ENCODE measurements at places on chromosomes 4 and X. TPM values are rescaled to one million over a fixed set of nuclear protein-coding genes. Genes with fewer than 3 reads are reported as not detected.

The PPA2 gene
- total RNA-seq: 88.9 TPM

The NPY2R gene
- total RNA-seq: 0.43 TPM

- no peak overlapping the region for H3K27ac ChIP-seq
- DNase-seq: no peak
- H3K4me3 ChIP-seq: no peak overlapping the region
- no peaks in the 10 kb centered on the region for H3K36me3 ChIP-seq
- no peaks in the 10 kb centered on the region for H3K4me1 ChIP-seq
- H3K27me3 ChIP-seq: peaks cover 7% of the 10 kb centered on the region
Observed at GRCh38 chr4:77263247-77263646, 106.2 kb downstream of the CCNG2 start.

- H3K27ac ChIP-seq: peak overlapping the region; percentile 61
- peaks cover 6% of the 10 kb centered on the region for H3K4me1 ChIP-seq
- no peak overlapping the region for H3K4me3 ChIP-seq
- no peak for DNase-seq
- H3K27me3 ChIP-seq: peaks cover 11% of the 10 kb centered on the region
Observed at GRCh38 chr4:53559021-53559620, 32.2 kb downstream of the LNX1 start.

DNA sequence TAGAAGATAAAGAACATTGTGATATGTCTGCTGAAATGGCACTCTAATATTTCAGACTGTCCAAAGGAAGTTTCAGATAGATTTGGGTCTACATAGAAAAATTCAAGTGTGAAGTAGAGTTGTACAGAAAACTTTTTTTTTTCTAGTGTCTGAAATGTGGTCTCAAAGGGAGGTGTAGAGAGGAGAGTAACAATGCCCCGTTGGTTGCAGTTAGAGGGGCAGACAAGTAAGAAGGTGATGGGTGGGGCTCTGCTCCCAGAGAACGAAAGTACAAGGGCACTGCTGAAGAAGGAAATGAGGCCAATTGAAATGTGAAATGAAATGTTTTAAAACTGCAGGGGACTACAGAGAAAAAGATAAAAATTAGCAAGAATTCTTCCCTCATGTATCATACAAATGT, 177.8 kb downstream of the BANK1 start:
- peaks cover 33% of the 10 kb centered on the region for H3K4me1 ChIP-seq
- no peaks in the 10 kb centered on the region for H3K36me3 ChIP-seq
- H3K4me3 ChIP-seq: peak overlapping the region; percentile 5
- DNase-seq: no peak
- H3K27me3 ChIP-seq: no peaks in the 10 kb centered on the region
- H3K27ac ChIP-seq: no peak overlapping the region

GRCh38 chr4:85681221-85681657, 206.3 kb downstream of the ARHGAP24 start:
- H3K4me3 ChIP-seq: no peak overlapping the region
- H3K4me1 ChIP-seq: peaks cover 12% of the 10 kb centered on the region
- H3K27ac ChIP-seq: no peak overlapping the region
- H3K27me3 ChIP-seq: no peaks in the 10 kb centered on the region
- no peak for DNase-seq
- H3K36me3 ChIP-seq: no peaks in the 10 kb centered on the region

GRCh38 chrX:47182106-47182700, 11.4 kb upstream of the UBA1 start:
- no peak overlapping the region for H3K27ac ChIP-seq
- H3K36me3 ChIP-seq: peaks cover 7% of the 10 kb centered on the region
- H3K4me3 ChIP-seq: no peak overlapping the region
- H3K27me3 ChIP-seq: no peaks in the 10 kb centered on the region
- no peak for DNase-seq

The ATP8A1 gene
- 10.3 TPM for total RNA-seq

GRCh38 chrX:70087857-70088630, 25.8 kb downstream of the OTUD6A start:
- no peak overlapping the region for H3K4me3 ChIP-seq
- H3K27me3 ChIP-seq: no peaks in the 10 kb centered on the region
- H3K27ac ChIP-seq: no peak overlapping the region
- H3K36me3 ChIP-seq: no peaks in the 10 kb centered on the region
- no peaks in the 10 kb centered on the region for H3K4me1 ChIP-seq

DNA sequence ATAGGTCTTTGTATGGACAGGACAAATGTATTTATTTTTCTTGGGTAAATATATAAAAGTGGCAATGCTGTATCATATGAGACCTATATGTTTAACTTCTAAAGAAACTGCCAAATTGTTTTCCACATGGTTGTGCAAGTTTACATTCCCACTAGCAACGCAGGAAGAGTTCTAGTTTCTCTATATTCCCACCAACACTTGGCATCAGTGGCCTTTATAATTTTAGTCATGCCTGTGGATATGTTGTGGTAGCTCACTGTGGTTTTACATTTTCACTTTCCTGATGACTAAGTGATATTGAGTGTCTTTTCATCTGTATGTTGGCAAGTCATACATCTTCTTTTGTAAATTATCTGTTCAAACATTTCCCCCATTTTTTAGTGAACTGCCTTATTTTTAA, 126.0 kb downstream of the EMCN start:
- H3K4me3 ChIP-seq: no peak overlapping the region
- H3K27me3 ChIP-seq: no peaks in the 10 kb centered on the region
- no peak for DNase-seq
- no peak overlapping the region for H3K27ac ChIP-seq
- no peaks in the 10 kb centered on the region for H3K36me3 ChIP-seq
- no peaks in the 10 kb centered on the region for H3K4me1 ChIP-seq

- H3K4me1 ChIP-seq: peaks cover 20% of the 10 kb centered on the region
- no peaks in the 10 kb centered on the region for H3K27me3 ChIP-seq
- no peak for DNase-seq
- H3K4me3 ChIP-seq: no peak overlapping the region
- H3K27ac ChIP-seq: no peak overlapping the region
Observed at GRCh38 chr4:173182403-173182802, 13.8 kb downstream of the GALNT7 start.

- H3K36me3 ChIP-seq: no peaks in the 10 kb centered on the region
- H3K4me1 ChIP-seq: peaks cover under 1% of the 10 kb centered on the region
- no peak overlapping the region for H3K4me3 ChIP-seq
- no peaks in the 10 kb centered on the region for H3K27me3 ChIP-seq
- no peak overlapping the region for H3K27ac ChIP-seq
Observed at GRCh38 chr4:8552581-8553205, 27.5 kb upstream of the GPR78 start.

DNA sequence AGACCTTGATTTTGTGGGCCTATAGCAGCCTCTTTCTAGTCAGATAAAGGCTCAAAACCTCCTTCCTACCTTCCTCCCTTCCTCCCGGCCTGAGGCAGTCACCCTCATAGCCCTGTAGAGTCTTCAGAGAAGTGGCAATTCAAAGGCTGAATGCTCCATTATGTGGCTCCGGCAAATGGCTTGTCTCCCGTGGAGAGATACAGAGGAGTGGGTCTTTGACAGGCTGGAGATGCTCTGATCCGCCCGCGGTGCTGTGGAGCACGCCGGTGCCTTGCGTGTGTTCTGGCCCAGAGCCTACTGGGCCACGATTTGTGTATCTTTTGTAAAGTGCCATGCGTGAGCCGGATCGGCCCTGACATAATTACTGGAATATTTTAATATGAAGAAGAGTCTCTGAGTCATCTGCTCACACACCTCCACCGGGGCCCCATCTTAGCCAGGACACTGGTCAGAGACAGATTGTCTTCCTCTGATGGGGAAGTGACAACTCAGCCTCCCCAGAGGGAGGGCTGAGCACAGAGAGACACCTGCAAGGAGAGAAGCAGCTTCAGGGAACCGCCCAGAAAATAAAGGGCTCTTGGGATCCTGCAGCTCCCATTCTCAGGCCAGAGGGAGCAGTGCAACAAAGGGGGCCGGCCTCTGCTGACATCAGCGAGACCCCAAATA, 88.7 kb downstream of the DCTD start:
- H3K27me3 ChIP-seq: peaks cover 15% of the 10 kb centered on the region
- H3K4me3 ChIP-seq: no peak overlapping the region
- H3K27ac ChIP-seq: no peak overlapping the region
- H3K4me1 ChIP-seq: peaks cover 24% of the 10 kb centered on the region
- no peaks in the 10 kb centered on the region for H3K36me3 ChIP-seq
- no peak for DNase-seq

The PNMA6F gene
- total RNA-seq: not detected

DNA sequence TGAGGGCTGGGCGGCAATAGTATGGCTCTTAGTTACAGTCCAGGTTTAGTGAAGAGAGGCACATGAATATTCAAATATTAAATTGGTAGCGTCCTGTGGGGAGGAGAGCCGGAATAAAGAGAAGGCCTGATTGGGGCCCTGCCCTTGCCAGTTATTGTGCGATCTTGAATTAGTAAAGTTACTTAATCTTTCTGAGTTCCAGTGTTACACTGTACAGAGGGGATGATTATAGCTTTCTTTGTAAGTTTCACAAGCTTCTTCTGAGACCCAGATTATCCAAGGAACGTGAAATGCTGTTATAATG, 1.2 kb downstream of the METAP1 start:
- no peaks in the 10 kb centered on the region for H3K27me3 ChIP-seq
- H3K36me3 ChIP-seq: peaks cover 8% of the 10 kb centered on the region
- peak overlapping the region; percentile 87 for H3K4me3 ChIP-seq
- DNase-seq: no peak

DNA sequence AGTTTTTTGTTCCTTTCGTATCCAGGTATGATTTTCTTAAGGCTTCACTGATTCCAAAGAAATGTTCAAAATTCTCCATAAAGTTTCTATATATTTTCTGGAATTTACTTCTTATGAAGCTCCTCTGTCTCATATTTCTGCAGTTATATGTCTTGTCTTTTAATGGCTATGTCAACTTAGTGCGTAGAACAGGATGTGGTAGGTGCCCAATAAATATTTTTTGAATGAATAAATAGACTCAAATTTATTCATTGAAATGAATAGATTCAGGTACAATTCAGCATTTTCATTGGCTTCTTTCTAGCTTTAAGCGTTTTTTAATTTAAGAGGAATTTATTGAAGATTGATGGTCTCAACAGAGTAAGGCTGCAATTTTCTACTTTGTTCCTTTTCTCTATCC, 231.9 kb upstream of the BOD1L1 start:
- no peaks in the 10 kb centered on the region for H3K27me3 ChIP-seq
- no peak for DNase-seq
- H3K36me3 ChIP-seq: peaks cover 5% of the 10 kb centered on the region
- no peak overlapping the region for H3K27ac ChIP-seq

The ANK2 gene
- 18.6 TPM for total RNA-seq

The SHISA3 gene
- total RNA-seq: 0.24 TPM

The CT45A2 gene
- not detected for total RNA-seq

DNA sequence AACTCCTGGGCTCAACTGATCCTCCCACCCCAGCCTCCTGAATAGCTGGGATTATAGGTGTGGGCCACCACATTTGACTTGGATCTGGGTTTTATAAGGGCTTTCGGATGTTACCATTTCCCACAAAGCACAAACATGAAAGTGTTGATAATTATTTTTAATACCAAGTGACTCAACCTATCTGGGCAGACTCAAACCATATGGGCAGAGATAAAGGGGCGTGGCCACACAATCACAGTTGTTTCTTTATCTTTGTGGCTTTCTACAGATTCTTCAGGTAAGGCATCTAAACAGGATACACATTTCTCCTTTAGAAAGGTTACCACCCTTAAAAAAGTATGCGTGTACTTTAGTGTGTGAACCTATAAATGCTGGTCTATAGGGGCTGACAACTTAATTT, 122.5 kb downstream of the ZNF827 start:
- peaks cover 12% of the 10 kb centered on the region for H3K4me1 ChIP-seq
- DNase-seq: no peak
- no peaks in the 10 kb centered on the region for H3K27me3 ChIP-seq
- H3K4me3 ChIP-seq: no peak overlapping the region

- no peak overlapping the region for H3K27ac ChIP-seq
- no peak for DNase-seq
- no peaks in the 10 kb centered on the region for H3K27me3 ChIP-seq
- H3K4me1 ChIP-seq: no peaks in the 10 kb centered on the region
- no peak overlapping the region for H3K4me3 ChIP-seq
- no peaks in the 10 kb centered on the region for H3K36me3 ChIP-seq
Observed at GRCh38 chrX:55119271-55119670, 30.5 kb downstream of the PAGE2 start.
